ENCODE measurements at places on chromosomes 3 and 15.

GRCh38 chr15:63497642-63498467, 6.5 kb upstream of the USP3 start:
- peak; percentile 69 for DNase-seq

- DNase-seq: no peak
Observed at GRCh38 chr3:47082519-47082918, 81.4 kb downstream of the SETD2 start.

DNA sequence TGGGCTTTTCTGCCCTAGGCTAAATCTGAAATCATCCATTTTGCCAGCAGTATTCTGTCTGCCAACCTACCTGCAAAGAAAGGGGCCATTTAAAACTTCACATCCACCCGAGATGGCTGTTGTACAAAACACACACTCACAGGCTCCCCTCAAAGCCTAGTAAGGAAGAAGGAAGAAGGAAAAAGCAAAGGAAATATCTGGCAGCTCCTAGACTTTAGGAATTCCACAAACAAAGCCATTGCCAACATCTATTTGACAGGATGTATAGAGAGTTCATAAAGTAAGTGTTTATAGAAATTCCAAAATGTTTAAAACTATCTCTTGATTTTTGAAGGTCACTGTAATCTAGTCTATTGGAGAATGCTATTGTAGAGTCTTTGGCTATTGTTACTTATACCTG, 91.9 kb upstream of the THBS1 start:
- no peak for DNase-seq

GRCh38 chr3:184172681-184173373, 1.8 kb upstream of the AP2M1 start:
- DNase-seq: no peak

- DNase-seq: no peak
Observed at GRCh38 chr15:60762638-60763037, 283.7 kb upstream of the ICE2 start.

DNA sequence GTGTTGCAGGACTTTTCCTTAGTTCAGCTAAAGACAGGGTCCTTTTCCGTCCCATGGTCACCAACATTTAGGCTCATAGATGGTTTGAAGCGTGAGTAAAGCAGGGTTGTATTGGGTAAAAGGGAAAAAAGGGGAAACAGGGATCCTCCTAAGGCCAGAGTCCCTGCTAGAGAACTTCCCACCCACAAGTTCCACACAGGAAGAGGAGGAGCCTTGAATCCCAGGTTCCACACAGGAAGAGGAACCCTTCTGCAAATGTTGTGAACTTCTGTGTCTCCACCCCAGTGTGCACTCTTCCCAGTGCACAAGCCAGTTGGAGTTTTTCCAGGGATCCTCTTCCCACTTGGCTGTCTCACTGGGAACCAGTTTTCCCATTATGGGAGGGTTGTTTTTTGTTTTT, 27.6 kb upstream of the ATP8B4 start:
- DNase-seq: no peak

- DNase-seq: no peak
Observed at GRCh38 chr3:16658925-16659793, 53.9 kb upstream of the DAZL start.

GRCh38 chr3:48314542-48314941, 18.9 kb downstream of the SPINK8 start:
- DNase-seq: no peak
